Endothelial cell (in vitro differentiated cells): ENCODE measurements at places on chromosomes 7 and 10.

DNA sequence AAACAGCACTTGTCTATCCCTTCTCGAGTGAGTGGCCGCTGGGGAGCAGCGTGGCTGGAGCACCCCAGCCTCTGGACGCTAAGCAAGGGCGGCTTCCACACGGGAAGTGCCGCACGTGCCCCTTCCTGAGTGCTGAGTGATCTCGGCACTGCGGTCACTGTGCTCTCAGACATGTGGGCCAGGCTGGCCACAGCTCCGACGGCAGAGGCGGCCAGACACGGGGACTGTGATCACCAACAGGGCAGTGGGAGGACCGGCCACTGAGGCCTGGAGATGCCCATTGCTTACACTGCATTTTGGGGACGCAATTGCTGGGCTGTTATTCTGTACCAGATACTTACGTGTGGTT, 7.0 kb downstream of the ECHS1 start:
- DNase-seq, result no peak

GRCh38 chr10:102435529-102436233, 3.3 kb upstream of the CUEDC2 start:
- no peak for DNase-seq

DNA sequence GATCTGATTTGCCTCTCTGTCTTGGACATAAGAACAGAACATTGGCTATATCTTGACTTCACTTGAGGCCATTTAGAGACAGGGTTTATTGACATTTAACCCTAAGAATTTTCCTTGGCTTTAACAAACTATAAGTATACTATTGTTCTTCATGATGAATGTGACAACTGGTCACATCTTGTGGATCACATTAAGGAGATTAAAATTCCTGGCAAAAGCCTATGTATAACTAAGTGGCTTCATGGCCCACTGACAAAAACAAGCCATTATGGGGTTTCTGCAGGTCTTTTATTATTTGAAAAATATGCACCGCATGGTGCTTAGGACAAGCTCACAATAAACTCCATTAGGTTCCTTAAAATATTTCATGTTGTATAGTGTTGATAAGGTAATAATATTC, 54.8 kb downstream of the THNSL1 start:
- DNase-seq, result no peak

DNA sequence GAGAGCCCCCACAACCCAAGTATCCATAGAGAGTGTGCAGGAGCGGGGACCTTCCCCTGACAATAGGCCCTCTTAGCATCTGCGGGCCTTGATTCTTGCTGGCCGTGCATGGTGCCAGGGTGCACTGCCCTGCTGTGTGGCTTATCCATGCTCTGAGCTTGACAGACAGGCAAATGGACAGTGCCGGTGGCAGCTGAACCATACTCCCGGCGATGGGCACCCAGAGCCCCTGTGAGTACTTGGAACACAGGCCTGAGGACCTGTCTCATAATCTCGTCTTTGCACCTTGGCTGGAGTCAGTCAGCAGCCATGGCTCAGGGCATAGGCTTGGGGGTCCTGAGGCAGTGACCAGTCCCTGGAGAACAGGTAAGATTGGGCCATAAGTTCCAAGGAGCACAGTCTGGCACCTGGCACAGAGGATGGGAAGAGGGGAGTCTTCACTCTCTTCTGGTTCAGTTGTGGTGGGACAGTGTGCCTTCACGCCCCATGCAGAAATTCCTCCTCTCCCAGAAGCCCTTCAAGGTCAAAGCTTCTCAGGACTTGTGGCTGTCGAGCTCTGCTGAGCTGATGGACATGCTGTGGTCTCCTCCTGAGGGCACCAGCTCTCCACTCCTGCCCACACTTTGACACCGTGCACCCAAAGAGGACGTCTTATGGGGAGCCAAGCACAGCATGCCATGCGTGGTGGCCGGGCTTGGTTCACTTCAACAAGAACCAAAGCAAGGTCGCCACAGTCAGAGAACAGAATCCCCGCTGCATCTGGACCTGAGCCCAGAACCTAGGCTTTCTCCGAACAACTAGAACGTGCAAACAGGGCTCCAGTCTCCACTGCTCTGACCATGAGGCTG, 59.4 kb upstream of the CAMK2B start:
- DNase-seq, result no peak

GRCh38 chr10:15253951-15254807, 85.7 kb upstream of the NMT2 start:
- DNase-seq, result no peak

DNA sequence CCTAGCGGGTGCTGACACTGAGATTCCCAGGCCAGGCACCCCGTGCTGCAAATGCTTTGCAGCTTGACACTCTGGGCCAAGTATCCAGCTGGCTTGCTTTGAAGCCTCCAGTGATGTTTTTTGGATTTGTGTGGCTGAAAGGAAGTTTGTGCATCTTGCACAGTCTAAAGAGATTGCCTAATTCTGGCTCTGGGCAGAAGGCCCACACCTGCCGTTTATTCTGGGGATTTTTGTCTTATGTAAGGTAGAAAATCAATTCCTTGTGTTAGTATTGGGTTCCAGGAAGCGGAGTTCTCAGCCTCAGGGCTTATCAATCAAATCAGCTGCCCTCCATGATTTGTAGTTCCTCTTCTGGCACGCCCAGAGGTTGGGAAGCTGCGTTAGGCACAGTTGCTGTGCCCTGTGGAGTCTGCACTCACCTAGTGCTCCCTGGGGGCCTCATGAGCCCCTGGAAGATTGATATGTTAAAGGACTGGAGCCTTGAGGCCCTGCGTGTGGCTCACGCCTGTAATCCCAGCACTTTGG, 8.4 kb upstream of the PURB start:
- DNase-seq, result no peak

- DNase-seq, result no peak
Observed at GRCh38 chr10:5587151-5588079, 62.7 kb downstream of the CALML3 start.

GRCh38 chr10:15236340-15236739, 67.8 kb upstream of the NMT2 start:
- DNase-seq, result no peak

- DNase-seq, result no peak
Observed at GRCh38 chr10:121098211-121098610, 247.0 kb downstream of the WDR11 start.

GRCh38 chr7:37084303-37084702, 360.0 kb upstream of the AOAH start:
- no peak for DNase-seq

DNA sequence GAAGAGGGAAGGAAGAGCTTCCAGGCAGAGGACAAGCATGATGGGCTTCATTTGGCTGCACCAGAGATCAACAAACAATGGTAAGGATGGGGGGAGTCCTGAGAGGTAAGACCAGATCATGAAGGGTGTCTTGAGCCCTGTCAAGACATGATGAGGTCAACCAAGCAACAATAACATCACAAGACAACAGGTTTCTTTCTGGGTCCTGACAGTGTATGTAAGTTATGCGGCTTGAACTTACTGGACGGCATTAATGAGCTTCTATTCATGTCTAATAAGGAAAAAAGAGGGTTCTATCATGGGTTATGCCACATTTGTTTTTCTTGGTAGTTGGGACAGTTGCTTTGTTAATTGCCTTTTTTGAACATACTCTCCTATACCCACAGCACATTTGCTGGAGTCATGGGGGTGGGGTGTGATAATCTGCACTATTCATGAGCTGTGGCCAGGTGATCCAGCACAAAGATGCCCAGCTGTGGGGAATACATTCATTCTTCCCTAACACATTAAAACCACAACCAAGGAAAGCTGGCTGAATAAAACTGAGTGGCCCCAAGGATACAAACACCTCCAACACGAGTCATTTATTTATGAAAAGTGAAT, 168.8 kb upstream of the KLF14 start:
- DNase-seq, result no peak

DNA sequence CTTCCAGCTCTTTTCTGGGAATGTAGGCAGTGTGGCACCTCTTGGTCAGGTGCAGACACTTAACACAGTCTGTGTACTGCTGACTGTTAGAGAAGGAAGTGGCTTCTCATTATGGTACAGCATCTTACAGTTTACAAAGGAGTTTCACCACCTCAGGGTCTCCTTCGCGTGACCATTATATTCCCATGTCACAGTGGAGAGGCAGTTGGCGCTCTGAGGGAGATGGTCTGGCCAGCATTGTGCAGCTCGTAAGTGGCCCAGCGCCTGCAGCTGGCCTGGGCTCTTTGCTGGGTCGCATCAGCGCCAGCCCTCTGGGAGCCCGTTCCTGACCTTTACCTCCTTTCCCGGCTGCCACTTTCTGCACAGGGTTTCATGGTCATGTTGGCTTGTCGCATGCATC, 15.4 kb downstream of the TSPAN15 start:
- DNase-seq, result no peak

- no peak for DNase-seq
Observed at GRCh38 chr10:75505840-75506506, 74.5 kb downstream of the LRMDA start.

- DNase-seq, result no peak
Observed at GRCh38 chr7:144885478-144885877, 49.6 kb upstream of the TPK1 start.

GRCh38 chr7:110373416-110373815, 717.5 kb upstream of the LRRN3 start:
- no peak for DNase-seq

GRCh38 chr7:150982351-150982750, 4.2 kb upstream of the KCNH2 start:
- no peak for DNase-seq

GRCh38 chr7:51666266-51666665, 349.7 kb upstream of the COBL start:
- no peak for DNase-seq

- DNase-seq, result no peak
Observed at GRCh38 chr7:101896941-101897340, 79.5 kb downstream of the CUX1 start.

GRCh38 chr10:80581469-80581835, 43.8 kb downstream of the SH2D4B start:
- DNase-seq, result no peak

DNA sequence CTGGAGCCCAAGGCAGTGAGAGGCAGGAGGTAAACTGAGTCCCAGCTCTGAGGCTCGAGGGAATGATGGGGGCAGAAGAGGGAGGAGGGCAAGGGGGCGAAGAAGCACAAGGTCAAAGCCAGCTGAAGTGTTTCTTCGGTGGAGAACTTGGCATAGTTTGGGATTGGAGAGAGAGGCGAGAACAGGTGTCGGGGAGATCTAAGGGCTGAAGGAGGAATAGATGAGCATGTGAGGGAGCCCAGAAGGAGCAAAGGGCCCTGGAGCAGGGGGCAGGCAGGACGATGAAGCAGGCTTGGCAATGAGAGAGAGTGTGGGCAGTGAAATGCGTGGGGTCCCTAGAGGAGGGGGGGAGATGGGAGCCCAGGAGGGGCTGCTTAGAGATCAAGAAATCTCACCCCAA, 35.9 kb downstream of the SH3PXD2A start:
- no peak for DNase-seq

- DNase-seq, result no peak
Observed at GRCh38 chr10:72037811-72038210, 50.5 kb downstream of the SPOCK2 start.

DNA sequence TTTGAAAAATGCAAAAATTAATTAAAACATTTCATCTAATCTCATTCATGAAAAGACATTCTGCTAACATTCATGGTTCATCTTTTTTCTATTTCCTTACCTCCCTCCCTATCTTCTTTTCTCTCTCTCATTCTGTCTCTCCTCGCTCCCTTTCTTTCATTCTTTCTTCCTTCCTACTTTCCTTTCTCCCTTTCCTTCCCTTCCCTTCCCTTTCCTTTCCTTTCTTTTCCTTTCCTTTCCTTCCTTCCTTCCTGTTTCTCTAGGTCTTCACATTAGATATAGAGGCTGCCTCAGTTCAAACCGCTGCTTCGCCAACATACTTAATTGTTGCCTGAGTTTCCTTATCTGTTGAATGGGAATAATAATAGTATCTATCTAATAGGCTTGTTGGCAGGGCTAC, 21.9 kb downstream of the SFRP4 start:
- no peak for DNase-seq

DNA sequence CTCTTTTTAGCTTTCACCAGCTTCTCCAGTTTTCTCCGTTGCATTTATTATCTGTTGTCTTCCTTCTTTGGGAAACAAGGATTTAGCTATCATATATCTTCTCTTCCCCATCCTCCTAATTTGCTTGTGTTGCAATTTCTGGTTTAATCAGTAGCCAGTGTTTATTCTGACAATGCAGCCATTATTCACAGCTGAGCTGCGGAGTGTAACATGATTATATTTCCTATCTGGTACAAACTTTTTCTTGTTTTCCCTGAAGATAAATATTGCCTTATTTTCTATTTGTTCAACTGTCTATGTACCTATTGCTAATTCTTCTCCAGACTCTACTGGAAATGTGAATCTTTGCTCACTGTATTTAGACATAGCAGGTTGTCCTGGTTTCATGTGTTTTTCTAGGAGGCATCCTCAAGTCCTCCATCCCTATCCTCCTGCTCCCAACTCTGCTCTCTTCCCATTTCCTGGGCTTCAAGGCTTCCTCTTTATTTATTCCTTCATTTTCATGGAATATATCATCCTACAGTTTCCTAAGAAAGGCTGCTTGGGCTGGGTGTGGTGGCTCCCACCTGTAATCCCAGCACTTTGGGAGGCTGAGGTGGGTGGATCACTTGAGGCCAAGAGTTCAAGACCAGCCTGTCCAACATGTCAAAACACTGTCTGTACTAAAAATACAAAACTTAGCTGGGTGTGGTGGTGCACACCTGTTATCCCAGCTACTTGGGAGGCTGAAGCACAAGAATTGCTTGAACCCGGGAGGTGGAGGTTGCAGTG, 72.4 kb upstream of the KDM7A start:
- DNase-seq, result no peak
